ENCODE measurements at places on chromosomes 16 and 17. TPM values are rescaled to one million over a fixed set of nuclear protein-coding genes. Genes with fewer than 3 reads are reported as not detected.

Gene GCGR
- not detected for polyA plus RNA-seq

Gene CRYBA1
- not detected for polyA plus RNA-seq

Gene LGALS9B
- not detected for polyA plus RNA-seq

Gene HOXB4
- 5.8 TPM for polyA plus RNA-seq

Gene TSNAXIP1
- polyA plus RNA-seq = 1.1 TPM

Gene GPRC5B
- 27.5 TPM for polyA plus RNA-seq

Gene CLDN9
- not detected for polyA plus RNA-seq

Gene PSMD12
- polyA plus RNA-seq = 42.1 TPM

Gene HAGH
- 16.2 TPM for polyA plus RNA-seq

Gene TRPV2
- 38.4 TPM for polyA plus RNA-seq

Gene GABARAP
- polyA plus RNA-seq = 984 TPM

All from AG04450 (cell line).